ENCODE measurements at places on chromosomes 1 and 21. TPM values are rescaled to one million over a fixed set of nuclear protein-coding genes. Genes with fewer than 3 reads are reported as not detected.

MXRA8 gene
- not detected for total RNA-seq

POTED gene
- not detected for total RNA-seq

LCE3A gene
- not detected for total RNA-seq

S100A14 gene
- total RNA-seq, result not detected

ERICH3 gene
- not detected for total RNA-seq

ID3 gene
- total RNA-seq, result 68.8 TPM

SPRR5 gene
- not detected for total RNA-seq

FTCD gene
- 0.22 TPM for total RNA-seq

DNA sequence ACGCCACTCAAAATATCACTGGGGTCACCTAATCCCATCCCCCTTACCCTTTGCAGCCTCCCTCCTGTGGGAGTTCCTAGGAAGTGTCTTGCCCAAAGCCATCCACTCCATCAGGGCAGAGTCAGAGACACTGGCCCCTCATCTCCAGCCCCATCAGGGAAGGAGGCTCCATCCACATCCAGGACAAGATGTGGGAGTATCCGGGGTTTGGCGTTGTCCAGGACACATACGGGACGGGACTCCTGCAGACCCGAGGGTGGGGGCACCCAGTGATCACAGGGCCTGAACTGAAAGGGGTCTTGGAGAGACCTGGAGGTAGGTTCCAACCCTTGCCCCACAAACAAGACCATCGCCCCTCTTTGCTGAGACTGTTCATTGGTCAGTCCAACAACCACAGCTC is 348.2 kb downstream of the MATN1 start:
- no peak for DNase-seq

GRCh38 chr1:159845751-159846629 is 16.5 kb downstream of the VSIG8 start:
- DNase-seq, result no peak

- DNase-seq, result peak; percentile 56
Observed at GRCh38 chr1:17059391-17060305, 5.8 kb upstream of the SDHB start.

DNA sequence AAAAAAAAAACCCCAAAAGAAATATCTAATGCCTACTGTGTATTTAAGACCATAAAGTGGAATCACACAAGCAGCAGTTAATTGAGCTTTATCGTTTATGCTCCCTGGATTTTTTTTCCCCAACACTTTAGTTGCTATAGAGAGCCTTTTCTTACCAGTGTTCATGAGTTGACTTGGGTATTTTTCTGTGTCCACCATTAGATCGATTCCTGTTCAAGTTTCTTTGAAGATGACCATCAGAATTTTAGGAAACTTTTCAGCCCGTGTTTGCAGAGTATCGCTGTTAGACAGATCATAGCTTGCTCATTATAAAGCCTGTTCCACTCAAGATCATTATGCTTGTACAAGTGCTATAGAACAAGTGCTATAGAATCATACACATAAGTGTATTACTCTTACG is 1.5 kb downstream of the RALGPS2 start:
- no peak for DNase-seq

DNA sequence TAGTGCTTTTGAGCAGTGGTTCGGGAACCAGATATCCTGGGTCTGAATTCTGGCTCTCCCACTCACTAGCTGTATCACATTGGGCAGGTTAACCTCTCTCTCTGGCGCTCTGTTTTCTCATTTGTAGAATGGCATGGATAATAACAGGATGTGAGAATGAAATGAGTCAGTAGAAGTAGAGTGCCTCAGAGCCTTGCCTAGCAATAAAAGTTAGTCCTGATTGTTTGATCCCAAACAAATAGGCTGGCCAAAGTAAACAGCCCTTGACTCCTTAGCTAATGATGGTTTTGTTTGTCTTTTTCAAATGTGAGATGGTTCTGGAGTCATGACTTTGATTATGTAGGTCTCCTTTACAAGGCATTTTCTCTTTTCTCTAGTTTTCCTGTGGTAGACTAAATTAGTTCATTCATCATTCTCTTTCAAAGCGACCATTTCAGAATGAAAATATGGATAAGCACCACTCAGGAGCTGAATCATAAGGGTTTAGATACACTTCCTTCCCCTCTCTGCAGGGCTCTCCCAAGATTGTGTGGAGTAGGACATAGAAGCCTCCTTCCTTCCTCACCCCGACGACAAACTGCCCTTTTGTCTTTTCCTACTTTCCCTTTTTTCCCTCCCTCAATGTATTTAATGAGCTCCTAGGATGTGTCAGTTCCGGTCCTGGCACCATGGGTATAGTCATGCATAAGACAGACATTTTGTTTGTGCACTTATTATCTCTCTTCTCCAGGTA is 23.1 kb downstream of the KIAA0040 start:
- DNase-seq, result no peak

DNA sequence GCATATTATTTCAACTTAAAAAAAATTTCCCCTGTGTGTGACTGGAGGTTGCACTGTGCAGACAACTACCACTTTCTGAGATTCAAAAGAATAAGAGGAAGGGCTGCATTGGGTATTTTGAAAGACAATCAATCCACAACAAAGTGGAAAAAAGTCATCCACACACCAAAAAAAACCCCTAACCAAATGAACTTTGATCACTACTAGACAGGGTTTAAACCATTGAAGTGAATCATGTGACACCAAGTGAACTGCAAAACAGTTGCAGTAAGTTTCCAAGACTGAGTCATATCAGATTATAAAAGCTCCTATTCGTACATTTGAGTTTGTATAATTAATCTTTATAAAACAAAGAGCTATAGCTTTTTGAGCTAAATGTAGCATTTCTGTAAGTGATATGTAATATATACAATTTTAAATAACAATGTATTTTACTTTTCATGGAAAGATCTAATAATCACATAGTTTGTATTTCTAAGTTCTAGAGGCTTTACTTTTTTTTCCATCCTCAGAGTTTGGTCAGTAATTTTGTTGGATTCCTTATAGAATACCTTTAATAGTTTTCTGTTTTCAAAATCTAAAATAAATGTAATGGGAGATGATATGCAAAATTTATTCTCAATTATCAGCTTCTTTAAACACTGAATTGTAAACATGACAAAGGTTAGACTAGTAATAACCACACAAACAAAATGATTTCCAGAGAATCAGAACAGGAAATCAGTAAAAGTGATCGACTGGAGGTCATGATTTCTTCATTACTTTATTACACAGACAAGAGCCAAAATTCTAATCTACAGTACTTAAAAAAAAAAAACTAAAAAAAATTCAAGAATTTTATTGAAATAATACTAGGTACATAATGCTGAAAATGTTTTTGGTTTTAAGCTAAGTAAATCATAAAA is 50.5 kb upstream of the GFI1 start:
- DNase-seq, result no peak

- DNase-seq, result no peak
Observed at GRCh38 chr21:33802481-33802880, 113.1 kb downstream of the ATP5PO start.

GRCh38 chr1:56451491-56451890 is 127.9 kb downstream of the PLPP3 start:
- no peak for DNase-seq

- DNase-seq, result no peak
Observed at GRCh38 chr1:116886291-116886878, 23.3 kb upstream of the PTGFRN start.

GRCh38 chr1:202214089-202214843 is 20.7 kb downstream of the LGR6 start:
- DNase-seq, result no peak

GRCh38 chr21:28436286-28436932 is 556.3 kb downstream of the LTN1 start:
- no peak for DNase-seq

All from NCI-H460 (cell line).